MCF 10A (cell line): ENCODE measurements at places on chromosomes 7 and 10. TPM values are rescaled to one million over a fixed set of nuclear protein-coding genes. Genes with fewer than 3 reads are reported as not detected.

DNA sequence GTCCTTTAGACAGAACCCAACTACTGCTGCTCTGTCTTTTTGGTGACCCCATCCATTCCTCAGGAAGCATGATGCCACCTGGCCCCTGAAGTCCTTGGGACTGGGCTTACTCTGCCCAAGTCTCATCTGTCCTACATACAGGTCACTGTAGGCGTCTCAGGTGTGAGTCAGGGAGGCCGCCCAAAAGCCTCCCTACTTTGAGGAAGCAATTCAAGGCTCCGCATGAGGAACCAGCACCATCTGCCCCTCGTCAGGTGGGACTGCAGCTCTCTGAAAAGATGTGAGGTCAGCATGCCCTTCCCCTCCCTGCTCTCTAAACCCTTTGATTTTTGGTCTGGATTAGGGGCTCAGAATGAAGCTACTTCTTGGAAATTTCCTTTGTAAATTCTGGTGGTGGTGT is 354.8 kb downstream of the CXCL12 start:
- no peaks in the 10 kb centered on the region for H3K4me1 ChIP-seq
- no peak overlapping the region for H3K27ac ChIP-seq
- H3K36me3 ChIP-seq = no peaks in the 10 kb centered on the region

- peaks cover 27% of the 10 kb centered on the region for H3K27me3 ChIP-seq
- H3K4me3 ChIP-seq = peak overlapping the region; percentile 11
- no peak overlapping the region for H3K27ac ChIP-seq
- no peaks in the 10 kb centered on the region for H3K36me3 ChIP-seq
- no peaks in the 10 kb centered on the region for H3K4me1 ChIP-seq
Measured at GRCh38 chr7:128849804-128850490, 12.7 kb upstream of the ATP6V1F start.

GRCh38 chr10:15222511-15222910 is 54.0 kb upstream of the NMT2 start:
- H3K4me3 ChIP-seq = no peak overlapping the region
- H3K27me3 ChIP-seq = no peaks in the 10 kb centered on the region
- DNase-seq = no peak
- H3K36me3 ChIP-seq = no peaks in the 10 kb centered on the region
- no peak overlapping the region for H3K27ac ChIP-seq

- H3K4me1 ChIP-seq = no peaks in the 10 kb centered on the region
- DNase-seq = no peak
- no peak overlapping the region for H3K27ac ChIP-seq
- H3K27me3 ChIP-seq = peaks cover 64% of the 10 kb centered on the region
- H3K4me3 ChIP-seq = no peak overlapping the region
Measured at GRCh38 chr10:48842231-48842630, 97.4 kb downstream of the LRRC18 start.

DNA sequence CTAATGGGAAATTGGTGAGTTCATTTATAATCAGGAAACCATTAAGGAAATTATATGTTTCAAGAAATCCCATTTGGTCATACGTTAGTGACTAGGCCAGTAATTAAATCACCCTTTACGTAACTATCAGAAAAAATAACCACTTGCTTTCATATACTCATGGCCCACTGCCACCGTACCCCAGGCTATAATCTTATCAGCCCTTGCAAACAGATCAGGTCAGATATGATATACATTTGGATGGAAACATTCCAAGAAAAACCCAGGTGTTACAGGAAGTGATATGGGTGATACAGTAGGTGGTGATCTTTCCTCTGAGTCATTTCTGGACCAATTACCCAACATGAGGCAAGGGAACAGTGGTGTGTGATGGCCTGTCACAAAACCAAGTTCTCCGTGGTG is 481.0 kb upstream of the SEMA3A start:
- H3K4me3 ChIP-seq = no peak overlapping the region
- H3K4me1 ChIP-seq = peaks cover 27% of the 10 kb centered on the region
- peak overlapping the region; percentile 49 for H3K27ac ChIP-seq
- peak; percentile 77 for DNase-seq

GRCh38 chr7:41261080-41261479 is 441.8 kb downstream of the INHBA start:
- H3K27me3 ChIP-seq = no peaks in the 10 kb centered on the region
- H3K36me3 ChIP-seq = no peaks in the 10 kb centered on the region
- no peak for DNase-seq
- peaks cover 5% of the 10 kb centered on the region for H3K4me1 ChIP-seq

- DNase-seq = no peak
- H3K4me1 ChIP-seq = peaks cover 43% of the 10 kb centered on the region
- no peaks in the 10 kb centered on the region for H3K27me3 ChIP-seq
- H3K36me3 ChIP-seq = peaks cover 20% of the 10 kb centered on the region
- peak overlapping the region; percentile 88 for H3K27ac ChIP-seq
- no peak overlapping the region for H3K4me3 ChIP-seq
Measured at GRCh38 chr10:124734311-124735166, 9.6 kb downstream of the FAM53B start.

- H3K27ac ChIP-seq = no peak overlapping the region
- no peaks in the 10 kb centered on the region for H3K27me3 ChIP-seq
- DNase-seq = no peak
- H3K36me3 ChIP-seq = no peaks in the 10 kb centered on the region
Measured at GRCh38 chr7:132109769-132110168, 466.5 kb downstream of the PLXNA4 start.

DNA sequence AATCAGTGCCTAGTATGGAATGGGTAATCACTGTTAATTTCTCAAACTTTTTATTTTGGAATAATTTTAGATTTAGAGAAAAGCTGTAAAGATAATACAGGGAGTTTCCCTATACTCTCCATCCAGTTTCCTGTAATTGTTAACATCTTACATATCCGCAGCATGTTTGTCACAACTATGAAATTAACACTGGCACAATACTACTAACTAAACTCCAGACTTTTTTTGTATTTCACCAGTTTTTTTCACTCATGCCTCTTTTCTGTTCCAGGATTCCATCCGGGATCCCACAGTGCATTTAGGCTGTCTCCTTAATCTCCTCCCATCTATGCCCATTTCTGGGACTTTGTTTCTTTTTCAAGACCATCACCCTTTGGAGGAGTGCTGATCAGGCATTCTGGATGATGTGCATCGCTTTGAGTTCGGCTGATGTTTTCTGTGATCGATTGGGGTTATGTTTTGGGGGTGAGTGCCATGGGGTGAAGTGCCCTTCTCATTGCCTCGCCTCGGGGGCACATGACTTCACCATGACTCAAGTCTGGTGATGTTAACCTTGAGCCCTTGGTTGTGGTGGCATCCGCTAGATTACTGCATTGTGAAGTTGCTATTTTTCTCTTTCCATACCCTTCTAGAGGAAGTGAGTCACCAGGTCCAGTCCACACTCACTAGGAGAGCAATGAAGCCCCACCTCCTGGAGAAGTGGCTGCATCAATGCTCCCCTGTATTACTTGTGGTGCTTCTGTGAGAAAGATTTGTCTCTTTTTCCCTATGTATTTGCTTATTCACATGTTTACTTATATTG is 43.9 kb upstream of the GRB10 start:
- H3K4me1 ChIP-seq = peaks cover 20% of the 10 kb centered on the region
- H3K27ac ChIP-seq = no peak overlapping the region
- no peak overlapping the region for H3K4me3 ChIP-seq
- no peaks in the 10 kb centered on the region for H3K27me3 ChIP-seq

GRCh38 chr10:44968500-44969400 is 9.1 kb downstream of the RASSF4 start:
- no peaks in the 10 kb centered on the region for H3K27me3 ChIP-seq
- DNase-seq = no peak
- H3K4me1 ChIP-seq = peaks cover 18% of the 10 kb centered on the region
- H3K27ac ChIP-seq = no peak overlapping the region
- H3K4me3 ChIP-seq = no peak overlapping the region
- H3K36me3 ChIP-seq = peaks cover 12% of the 10 kb centered on the region

- no peak for DNase-seq
- H3K36me3 ChIP-seq = no peaks in the 10 kb centered on the region
- H3K27me3 ChIP-seq = no peaks in the 10 kb centered on the region
- H3K27ac ChIP-seq = no peak overlapping the region
- H3K4me1 ChIP-seq = no peaks in the 10 kb centered on the region
Measured at GRCh38 chr7:158097106-158097452, 490.5 kb downstream of the PTPRN2 start.

- no peak for DNase-seq
- H3K36me3 ChIP-seq = peaks cover 6% of the 10 kb centered on the region
- H3K4me3 ChIP-seq = no peak overlapping the region
- H3K27me3 ChIP-seq = no peaks in the 10 kb centered on the region
- H3K27ac ChIP-seq = no peak overlapping the region
Measured at GRCh38 chr10:92112462-92112861, 178.4 kb downstream of the CPEB3 start.

DNA sequence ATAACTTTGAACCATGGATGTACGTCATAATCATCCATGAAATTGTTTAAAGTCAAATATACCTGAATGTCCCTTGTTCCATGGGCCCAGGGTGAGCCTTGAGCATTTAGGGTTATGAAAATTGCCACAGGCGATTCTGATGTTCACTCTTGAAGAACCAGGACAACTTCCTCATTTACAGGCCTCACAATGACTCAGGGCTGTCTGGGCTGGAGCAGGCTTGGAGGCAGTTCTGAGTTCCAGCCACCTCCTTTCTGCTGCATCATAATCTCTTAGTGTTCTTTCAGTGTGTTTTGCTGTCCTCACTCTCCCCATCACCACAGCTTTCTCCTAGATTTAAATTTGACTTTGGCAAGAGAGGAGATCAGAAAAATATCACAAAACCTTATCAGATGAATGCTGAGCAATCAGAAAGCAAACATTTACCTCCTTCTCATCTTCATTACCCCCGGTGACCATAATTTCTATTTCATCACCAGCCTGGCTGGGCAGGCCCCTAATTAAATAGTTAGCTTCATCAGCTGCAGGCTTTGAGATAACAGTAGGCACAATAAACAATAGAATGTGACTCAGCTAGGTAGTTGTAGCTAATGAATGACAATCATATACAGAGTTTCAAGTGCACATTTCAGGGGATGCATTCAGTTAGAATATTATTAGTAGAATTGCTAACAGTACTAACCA is 571.0 kb downstream of the SH2D4B start:
- peaks cover 53% of the 10 kb centered on the region for H3K27me3 ChIP-seq
- H3K4me3 ChIP-seq = no peak overlapping the region
- no peaks in the 10 kb centered on the region for H3K36me3 ChIP-seq
- DNase-seq = no peak
- H3K4me1 ChIP-seq = no peaks in the 10 kb centered on the region

- no peak overlapping the region for H3K27ac ChIP-seq
- H3K27me3 ChIP-seq = no peaks in the 10 kb centered on the region
- DNase-seq = no peak
- H3K4me1 ChIP-seq = peaks cover 7% of the 10 kb centered on the region
- H3K36me3 ChIP-seq = no peaks in the 10 kb centered on the region
Measured at GRCh38 chr7:41446606-41447449, 256.1 kb downstream of the INHBA start.

GRCh38 chr7:44216521-44217222 is 15.9 kb downstream of the YKT6 start:
- no peak overlapping the region for H3K4me3 ChIP-seq
- no peaks in the 10 kb centered on the region for H3K4me1 ChIP-seq
- H3K36me3 ChIP-seq = peaks cover 15% of the 10 kb centered on the region
- no peak for DNase-seq
- no peaks in the 10 kb centered on the region for H3K27me3 ChIP-seq

- H3K4me1 ChIP-seq = no peaks in the 10 kb centered on the region
- no peaks in the 10 kb centered on the region for H3K36me3 ChIP-seq
Measured at GRCh38 chr7:33921216-33921938, 16.0 kb downstream of the BMPER start.

- no peaks in the 10 kb centered on the region for H3K36me3 ChIP-seq
- H3K27ac ChIP-seq = peak overlapping the region; percentile 99
- peaks cover 45% of the 10 kb centered on the region for H3K4me1 ChIP-seq
- peak; percentile 77 for DNase-seq
- H3K27me3 ChIP-seq = no peaks in the 10 kb centered on the region
Measured at GRCh38 chr7:34133983-34134782, 228.8 kb downstream of the BMPER start.

GRCh38 chr7:110061387-110061786 is 1029.5 kb upstream of the LRRN3 start:
- no peak overlapping the region for H3K27ac ChIP-seq
- H3K36me3 ChIP-seq = no peaks in the 10 kb centered on the region
- H3K4me3 ChIP-seq = no peak overlapping the region
- no peaks in the 10 kb centered on the region for H3K27me3 ChIP-seq

GRCh38 chr7:47633134-47633533 is 51.2 kb upstream of the TNS3 start:
- H3K4me3 ChIP-seq = no peak overlapping the region
- no peak for DNase-seq
- no peaks in the 10 kb centered on the region for H3K36me3 ChIP-seq

DNA sequence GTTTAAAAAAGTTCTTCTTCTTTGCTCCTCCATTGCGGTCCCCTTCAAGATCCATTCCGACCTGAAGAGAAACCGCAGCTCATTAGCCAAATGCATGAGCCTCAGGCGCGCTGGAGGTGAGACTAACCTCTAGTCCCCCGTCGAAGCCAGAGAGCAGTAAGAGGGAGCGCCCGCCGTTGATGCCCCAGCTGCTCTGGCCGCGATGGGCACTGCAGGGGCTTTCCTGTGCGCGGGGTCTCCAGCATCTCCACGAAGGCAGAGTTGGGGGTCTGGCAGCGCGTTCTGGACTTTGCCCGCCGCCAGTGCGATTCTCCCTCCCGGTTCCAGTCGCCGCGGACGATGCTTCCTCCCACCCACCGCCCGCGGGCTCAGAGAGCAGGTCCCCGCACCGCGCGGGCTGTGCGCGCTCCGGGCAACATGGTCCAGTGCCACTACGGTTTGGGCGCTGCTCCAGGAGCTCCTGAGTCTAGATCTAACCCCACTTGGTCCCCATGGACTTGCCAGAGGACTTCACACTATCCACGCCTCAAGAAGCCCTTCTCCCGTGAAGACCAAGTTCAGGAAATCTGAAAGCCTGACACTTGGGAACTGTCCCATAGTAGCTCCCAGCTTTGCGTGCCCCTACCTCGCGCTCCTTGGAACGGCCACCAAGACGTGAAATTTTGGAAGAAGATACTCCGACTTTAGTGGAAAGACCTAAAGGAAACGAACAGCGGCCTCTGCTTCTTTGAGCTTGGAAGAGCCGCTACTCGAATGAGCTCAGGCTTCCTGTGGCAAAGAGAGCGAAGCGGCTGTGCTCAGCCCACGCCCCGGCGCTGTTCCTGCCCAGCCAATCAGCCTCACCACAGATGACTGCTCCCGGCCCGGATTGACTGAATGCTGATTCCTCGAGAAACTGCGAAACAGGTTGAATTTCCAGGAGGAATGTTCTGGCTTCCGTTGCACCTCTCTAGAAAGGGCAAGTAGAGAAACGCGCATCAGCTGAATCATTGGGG is at the start of gene ABCB1:
ABCB1 (minus strand) TSS at position 755 of the 995 bp plus-strand sequence; CDS start at position 55, 700 bp downstream.
- peaks cover 6% of the 10 kb centered on the region for H3K4me1 ChIP-seq
- no peak within 1 kb of the TSS for H3K27ac ChIP-seq
- peaks cover 96% of the 10 kb centered on the region for H3K27me3 ChIP-seq
- no peak for DNase-seq
- H3K4me3 ChIP-seq = no peak within 1 kb of the TSS

HTRA1 gene
- total RNA-seq = 157 and 175 TPM in 2 replicates

GLI3 gene
- 23.1 and 27.6 TPM in 2 replicates for total RNA-seq

TFPI2 gene
- total RNA-seq = not detected in 2 replicates

HOXA7 gene
- total RNA-seq = 0.29 and 0.44 TPM in 2 replicates

C7orf33 gene
- total RNA-seq = not detected in 2 replicates

STAG3 gene
- total RNA-seq = 1.1 and 1.5 TPM in 2 replicates

LRIT1 gene
- not detected in 2 replicates for total RNA-seq

SSC4D gene
- total RNA-seq = 0.42 and 0.58 TPM in 2 replicates
